ENCODE measurements at places on chromosomes 12 and 14. TPM values are rescaled to one million over a fixed set of nuclear protein-coding genes. Genes with fewer than 3 reads are reported as not detected.

The TAS2R8 gene
- not detected for total RNA-seq

The KSR2 gene
- total RNA-seq, result 0.10 TPM

The POLE2 gene
- 9.4 TPM for total RNA-seq

The CIROP gene
- total RNA-seq, result not detected

The AMIGO2 gene
- total RNA-seq, result 229 TPM

The TTC6 gene
- 1.5 TPM for total RNA-seq

The ASPG gene
- total RNA-seq, result not detected

The LRRC43 gene
- not detected for total RNA-seq

The OAS3 gene
- 20.3 TPM for total RNA-seq

The ENDOU gene
- total RNA-seq, result not detected

The KRT6B gene
- not detected for total RNA-seq

The NELL2 gene
- 0.72 TPM for total RNA-seq

The RPL10L gene
- not detected for total RNA-seq

The DAO gene
- not detected for total RNA-seq

The USP5 gene
- total RNA-seq, result 104 TPM

The PPP4R4 gene
- total RNA-seq, result 3.6 TPM

The CLEC2A gene
- not detected for total RNA-seq

The SMCO3 gene
- not detected for total RNA-seq

The PROX2 gene
- total RNA-seq, result not detected

The DICER1 gene
- 22.8 TPM for total RNA-seq

The SINHCAF gene
- 66.4 TPM for total RNA-seq

The MTRFR gene
- 14.8 TPM for total RNA-seq

The CFAP54 gene
- 4.9 TPM for total RNA-seq

The GYS2 gene
- total RNA-seq, result not detected

The HOXC12 gene
- total RNA-seq, result not detected

The MYH6 gene
- total RNA-seq, result not detected

The FBRSL1 gene
- 22.5 TPM for total RNA-seq

The STYK1 gene
- 0.12 TPM for total RNA-seq

The GPR84 gene
- not detected for total RNA-seq

The CLEC14A gene
- not detected for total RNA-seq

The ADCY6 gene
- total RNA-seq, result 14.5 TPM

The INSM2 gene
- total RNA-seq, result 0.17 TPM

The JPH4 gene
- total RNA-seq, result not detected

The SRRM4 gene
- total RNA-seq, result not detected

The ATN1 gene
- 6.6 TPM for total RNA-seq

The AHNAK2 gene
- total RNA-seq, result 162 TPM

The RAPGEF3 gene
- total RNA-seq, result 1.4 TPM

The NRXN3 gene
- 0.74 TPM for total RNA-seq

The ETV6 gene
- total RNA-seq, result 2.6 TPM

The GZMB gene
- total RNA-seq, result not detected

The TAS2R7 gene
- not detected for total RNA-seq

The NTN4 gene
- 9.9 TPM for total RNA-seq

The AMHR2 gene
- not detected for total RNA-seq

The ZNF740 gene
- total RNA-seq, result 3.0 TPM

The LLPH gene
- 28.6 TPM for total RNA-seq

The CCDC177 gene
- not detected for total RNA-seq

The HOXC5 gene
- 0.57 TPM for total RNA-seq

The CAND1 gene
- total RNA-seq, result 94.6 TPM

The OR4E2 gene
- not detected for total RNA-seq

The CLEC1B gene
- total RNA-seq, result not detected

The CFL2 gene
- 143 TPM for total RNA-seq

The FOXA1 gene
- total RNA-seq, result 1.4 TPM

The SDR9C7 gene
- total RNA-seq, result 0.12 TPM

The DTX1 gene
- total RNA-seq, result 2.8 TPM

The ABCC9 gene
- 0.02 TPM for total RNA-seq

The LYZ gene
- total RNA-seq, result 0.07 TPM

The CRY1 gene
- 19.0 TPM for total RNA-seq

All from A172 (cell line).